ENCODE measurements at places on chromosomes 5 and 9.

DNA sequence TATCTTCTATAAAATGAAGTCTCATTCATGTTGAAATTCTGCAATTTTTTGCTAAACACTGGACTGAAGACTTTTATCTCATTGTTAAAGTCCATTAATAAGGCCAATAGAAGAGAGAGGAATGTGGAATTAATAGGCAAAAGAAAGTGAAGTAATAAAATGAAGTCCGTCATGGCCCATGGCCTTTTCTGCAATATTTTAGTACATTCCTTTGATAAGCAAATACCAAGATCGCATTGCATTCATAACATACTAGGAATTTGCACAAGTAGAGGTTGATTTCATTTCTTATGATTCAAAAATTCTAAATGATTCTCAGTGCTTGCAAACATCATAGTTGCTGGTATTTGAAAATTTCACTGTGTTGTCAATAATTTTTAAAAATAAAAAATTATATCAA is 664.0 kb downstream of the NR2F1-AS1 start:
- no peak for DNase-seq

GRCh38 chr5:80194468-80194867 is 61.4 kb downstream of the SERINC5 start:
- no peak for DNase-seq

GRCh38 chr5:150126199-150126920 is 29.3 kb downstream of the PDGFRB start:
- DNase-seq: no peak

- no peak for DNase-seq
Measured at GRCh38 chr5:173823721-173824567, 64.2 kb upstream of the CPEB4 start.

GRCh38 chr5:31553863-31554262 is 21.8 kb downstream of the C5orf22 start:
- DNase-seq: no peak

GRCh38 chr5:97726106-97726505 is 543.1 kb upstream of the RIOK2 start:
- no peak for DNase-seq
